Stimulated activated CD8-positive, alpha-beta memory T cell treated with anti-CD3 and anti-CD28 coated beads, Interleukin-4, amount 100 ng/mL, for 48 hours (primary cell): ENCODE measurements at places on chromosomes 3 and 15.

DNA sequence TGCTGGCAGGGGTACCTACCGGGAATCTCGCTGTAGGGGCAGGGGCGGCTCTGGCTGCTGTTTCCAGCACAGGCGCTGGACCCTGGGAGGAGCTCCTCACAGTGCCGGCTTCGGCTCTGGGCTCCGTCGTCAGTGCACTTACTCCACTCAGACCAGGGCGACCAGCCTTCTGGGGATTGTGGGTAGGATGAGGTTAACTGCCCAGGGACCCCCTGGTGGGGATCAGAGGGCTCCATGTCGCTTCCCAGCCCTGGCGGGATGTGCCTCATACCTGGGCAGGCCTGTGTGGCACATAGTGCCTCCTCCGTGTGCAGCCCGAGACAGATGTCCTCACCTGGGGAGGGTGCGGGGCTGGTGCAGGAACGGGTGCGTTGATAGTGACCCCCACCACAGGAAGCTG lies 115.7 kb downstream of the SEMA5B start:
- no peak for DNase-seq

- DNase-seq, result peak; percentile 56
These were observed at the start of gene SCN5A for GRCh38 chr3:38649500-38650247. Gene SCN5A (minus strand): TSS chr3:38649687. CDS start chr3:38633307, 16,380 bp downstream.

DNA sequence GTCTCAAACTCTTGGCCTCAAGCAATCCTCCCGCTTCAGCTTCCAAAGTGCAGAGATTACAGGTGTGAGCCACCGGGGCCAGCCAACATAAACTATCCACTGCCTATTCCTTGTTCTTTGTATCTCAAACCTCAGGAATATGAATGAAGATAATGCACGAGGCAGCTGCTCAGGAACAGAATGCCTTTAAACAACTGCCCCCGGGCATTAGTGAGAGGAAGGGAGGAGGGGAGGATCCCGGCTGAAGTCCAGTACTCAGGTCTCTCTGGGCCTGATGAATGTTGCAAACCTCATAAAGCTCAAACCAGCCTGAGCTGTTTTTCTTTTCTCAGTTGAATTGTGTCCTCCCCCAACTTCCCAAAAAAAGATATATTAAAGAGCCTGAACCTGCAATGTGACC lies 26.9 kb upstream of the MTMR14 start:
- DNase-seq, result no peak

DNA sequence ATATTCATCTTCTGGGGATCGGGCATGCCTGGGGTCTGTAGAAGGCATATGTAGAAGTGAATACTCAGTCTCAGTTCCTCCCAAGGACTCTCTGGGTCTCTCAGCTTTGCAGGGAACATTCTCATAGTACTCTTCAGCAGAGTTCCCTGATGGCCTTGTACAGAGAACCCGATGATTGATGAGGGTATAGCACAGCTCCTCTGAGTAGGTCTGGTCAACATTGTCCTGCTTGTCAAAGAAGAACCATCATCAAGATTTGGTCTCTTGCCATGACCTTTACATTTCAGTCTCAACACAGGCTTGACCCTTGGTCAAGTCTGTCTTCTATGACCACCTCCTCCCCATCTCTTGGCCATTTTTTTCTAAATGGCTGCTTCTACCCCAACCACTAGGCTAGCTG lies 9.5 kb downstream of the GCSAM start:
- no peak for DNase-seq

DNA sequence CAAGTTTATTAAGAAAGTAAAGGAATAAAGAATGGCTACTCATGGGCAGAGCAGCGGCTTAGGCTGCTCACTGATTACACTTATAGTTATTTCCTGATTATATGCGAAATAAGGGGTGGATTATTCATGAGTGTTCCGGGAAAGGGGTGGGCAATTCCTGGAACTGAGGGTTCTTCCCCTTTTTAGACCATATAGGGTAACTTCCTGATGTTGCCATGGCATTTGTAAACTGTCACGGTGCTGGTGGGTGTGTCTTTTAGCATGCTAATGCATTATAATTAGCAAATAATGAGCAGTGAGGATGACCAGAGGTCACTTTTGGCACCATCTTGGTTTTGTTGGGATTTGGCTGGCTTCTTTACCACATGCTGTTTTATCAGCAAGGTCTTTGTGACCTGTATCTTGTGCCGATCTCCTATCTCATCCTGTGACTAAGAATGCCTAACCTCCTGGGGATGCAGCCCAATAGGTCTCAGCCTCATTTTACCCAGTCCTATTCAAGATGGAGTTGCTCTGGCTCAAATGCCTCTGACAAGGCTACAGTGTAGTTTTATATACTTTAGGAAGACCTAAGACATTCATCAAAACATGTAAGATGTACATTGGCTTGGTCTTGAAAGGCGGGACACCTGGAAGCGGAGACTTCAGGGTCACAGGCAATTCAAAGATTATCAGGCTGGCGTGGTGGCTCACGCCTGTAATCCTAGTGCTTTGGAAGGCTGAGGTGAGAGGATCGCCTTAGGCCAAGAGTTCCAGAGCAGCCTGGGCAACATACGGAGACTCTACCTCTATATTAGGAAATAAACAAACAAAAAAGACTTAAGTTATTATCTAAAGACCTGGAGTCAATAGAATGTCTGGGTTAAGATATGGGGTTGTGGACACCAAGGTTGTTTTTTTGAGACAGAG lies 3.2 kb upstream of the BLOC1S6 start:
- peak; percentile 30 for DNase-seq

- no peak for DNase-seq
These were observed 53.6 kb upstream of the RBMS3 start for GRCh38 chr3:29227307-29227706.

GRCh38 chr3:187264021-187264420 lies 27.5 kb downstream of the MASP1 start:
- no peak for DNase-seq

GRCh38 chr15:35290301-35290721 lies 205.2 kb upstream of the NANOGP8 start:
- DNase-seq, result no peak

GRCh38 chr15:66276546-66276945 lies 16.8 kb upstream of the DIS3L start:
- no peak for DNase-seq

- DNase-seq, result no peak
These were observed 10.7 kb downstream of the WHAMM start for GRCh38 chr15:82820128-82820527.

GRCh38 chr3:55716611-55717225 lies 229.6 kb upstream of the WNT5A start:
- DNase-seq, result no peak

GRCh38 chr15:52362497-52362896 lies 66.9 kb upstream of the MYO5C start:
- DNase-seq, result no peak

- no peak for DNase-seq
These were observed 91.8 kb upstream of the IQSEC1 start for GRCh38 chr3:13164893-13165492.

DNA sequence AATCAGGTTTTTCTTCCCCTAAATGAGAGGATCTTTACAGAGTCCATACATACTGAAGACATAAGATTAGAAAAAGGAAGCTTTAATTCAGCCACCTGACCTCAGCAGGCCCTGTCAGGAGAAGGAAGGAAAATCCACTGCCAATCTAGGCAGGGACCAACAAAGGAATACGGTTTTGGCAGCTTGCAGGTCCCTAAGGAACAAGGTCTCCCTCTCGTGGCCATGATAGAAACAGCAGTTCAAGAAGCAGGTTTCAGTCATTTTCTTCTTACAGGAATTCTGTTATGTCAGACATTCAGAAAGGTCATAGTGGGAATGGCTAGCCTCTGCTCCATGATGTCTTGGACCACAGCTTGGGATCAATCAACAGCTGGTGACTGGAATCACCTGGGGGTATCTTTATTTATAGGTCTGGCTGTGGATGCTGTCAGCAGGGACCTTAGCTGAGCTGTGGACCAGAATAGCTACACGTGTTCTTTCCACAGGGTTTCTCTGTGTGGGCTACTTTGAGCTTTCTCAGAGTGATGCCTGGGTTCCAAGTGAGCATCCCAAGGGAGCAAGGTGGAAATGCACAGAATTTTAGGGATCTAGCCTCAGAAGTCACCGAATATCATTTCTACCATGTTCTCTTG lies 9.4 kb upstream of the CMSS1 start:
- DNase-seq, result peak; percentile 50

DNA sequence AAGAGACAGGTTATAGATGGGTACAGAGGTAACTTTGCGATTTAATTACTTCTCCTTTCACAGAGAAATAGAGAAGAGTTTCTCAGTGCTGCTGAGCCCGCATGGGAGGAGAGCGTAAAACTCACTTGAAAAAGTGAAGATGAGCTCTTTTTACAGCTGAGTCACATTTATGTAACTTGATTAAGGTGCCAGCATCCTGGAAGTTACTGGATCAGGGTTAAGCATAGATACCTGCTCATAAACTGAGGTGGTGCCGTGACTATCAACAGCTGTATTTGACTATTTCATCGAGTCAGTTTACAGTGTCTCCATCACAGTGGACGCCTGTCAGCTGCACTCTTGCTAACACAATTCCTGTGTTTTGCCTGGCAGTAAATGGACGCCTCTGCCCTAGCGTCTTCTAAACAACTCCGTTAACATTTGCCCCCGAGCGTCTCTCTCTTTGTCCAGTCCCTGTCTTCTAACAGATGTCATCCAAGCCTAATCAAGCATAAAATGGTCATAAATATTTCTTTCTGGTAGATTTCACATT lies 414.6 kb downstream of the FOXP1 start:
- DNase-seq, result no peak

DNA sequence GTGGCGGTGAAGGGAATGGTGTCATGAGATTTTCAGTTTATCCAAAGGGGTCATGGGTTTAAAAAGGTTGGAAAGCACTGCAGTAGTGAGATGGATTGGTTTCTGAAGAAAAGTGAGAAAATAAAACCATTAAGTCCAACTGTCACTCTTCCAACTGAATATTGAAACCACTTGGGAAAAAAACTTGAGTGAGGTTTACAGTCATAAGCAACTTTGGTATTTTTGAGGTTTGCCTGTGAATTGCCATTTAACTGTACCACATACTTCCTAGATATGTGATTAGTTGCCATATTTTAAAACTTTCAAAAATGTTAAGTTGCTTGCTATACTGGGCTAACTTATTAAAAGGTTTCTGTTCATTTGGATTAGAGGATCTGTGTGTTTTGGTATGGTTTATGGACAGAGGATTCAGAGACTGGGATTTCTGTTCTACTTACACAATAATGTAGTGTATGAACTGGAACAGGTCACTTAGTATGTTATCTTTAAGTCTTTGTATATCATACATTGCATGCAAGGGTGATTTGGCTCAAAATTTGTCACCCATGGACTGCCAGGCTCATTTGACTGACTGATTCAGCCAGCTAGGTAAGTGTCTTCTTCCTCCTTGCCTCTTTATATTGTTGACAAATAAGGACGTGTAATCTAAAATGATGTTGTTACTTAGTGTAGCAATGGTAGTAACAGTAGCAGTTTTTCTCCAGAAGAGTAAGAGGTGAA lies 201.4 kb upstream of the EOMES start:
- no peak for DNase-seq

- no peak for DNase-seq
These were observed 50.8 kb upstream of the SYN2 start for GRCh38 chr3:11953350-11953749.

DNA sequence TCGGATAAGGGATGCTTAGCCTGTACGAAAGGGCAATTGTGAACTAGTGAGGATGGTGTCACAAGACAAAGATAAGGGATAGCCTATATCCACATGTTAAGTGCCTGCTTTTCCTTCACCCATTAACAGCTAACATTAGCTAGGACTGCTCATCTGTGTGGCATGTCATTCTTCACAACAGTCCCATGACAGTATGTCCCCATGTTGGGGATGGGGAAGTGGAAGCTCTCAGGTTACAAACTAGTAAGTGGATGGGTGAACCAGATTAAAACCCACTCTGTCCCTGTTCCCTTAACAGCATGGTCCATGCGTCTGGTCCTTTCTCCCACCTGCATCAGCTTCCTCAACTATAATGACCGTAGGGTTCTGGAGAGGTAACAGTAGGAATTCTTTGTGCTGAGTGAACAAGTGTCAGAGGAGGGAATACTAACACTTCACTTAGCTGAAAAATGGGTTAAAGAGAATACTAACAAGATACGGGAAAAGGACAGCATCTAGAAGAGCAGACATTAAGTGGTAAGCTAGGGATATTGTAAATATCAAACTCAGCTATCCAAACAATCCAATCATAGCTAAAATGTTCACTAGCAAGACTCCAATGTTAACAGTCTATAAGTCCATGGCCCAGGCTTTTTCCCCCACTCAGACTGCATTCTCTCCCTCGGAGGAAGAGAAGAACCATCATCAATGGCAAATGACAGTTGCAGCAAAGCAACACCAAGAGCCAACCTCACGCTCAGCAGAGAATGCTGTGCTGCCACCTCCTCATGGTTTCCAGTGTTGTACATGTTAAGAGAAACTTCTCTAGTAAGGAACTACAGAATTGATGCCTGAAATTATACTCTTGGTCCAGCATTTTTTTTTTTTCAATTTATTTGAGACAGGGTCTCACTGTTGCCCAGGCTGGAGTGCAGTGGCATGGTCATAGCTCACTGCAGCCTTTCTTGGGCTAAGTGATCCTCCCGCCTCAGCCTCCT lies 5.0 kb downstream of the RPLP1 start:
- DNase-seq, result no peak

- DNase-seq, result no peak
These were observed 507.9 kb upstream of the TPRG1 start for GRCh38 chr3:188663839-188664238.

DNA sequence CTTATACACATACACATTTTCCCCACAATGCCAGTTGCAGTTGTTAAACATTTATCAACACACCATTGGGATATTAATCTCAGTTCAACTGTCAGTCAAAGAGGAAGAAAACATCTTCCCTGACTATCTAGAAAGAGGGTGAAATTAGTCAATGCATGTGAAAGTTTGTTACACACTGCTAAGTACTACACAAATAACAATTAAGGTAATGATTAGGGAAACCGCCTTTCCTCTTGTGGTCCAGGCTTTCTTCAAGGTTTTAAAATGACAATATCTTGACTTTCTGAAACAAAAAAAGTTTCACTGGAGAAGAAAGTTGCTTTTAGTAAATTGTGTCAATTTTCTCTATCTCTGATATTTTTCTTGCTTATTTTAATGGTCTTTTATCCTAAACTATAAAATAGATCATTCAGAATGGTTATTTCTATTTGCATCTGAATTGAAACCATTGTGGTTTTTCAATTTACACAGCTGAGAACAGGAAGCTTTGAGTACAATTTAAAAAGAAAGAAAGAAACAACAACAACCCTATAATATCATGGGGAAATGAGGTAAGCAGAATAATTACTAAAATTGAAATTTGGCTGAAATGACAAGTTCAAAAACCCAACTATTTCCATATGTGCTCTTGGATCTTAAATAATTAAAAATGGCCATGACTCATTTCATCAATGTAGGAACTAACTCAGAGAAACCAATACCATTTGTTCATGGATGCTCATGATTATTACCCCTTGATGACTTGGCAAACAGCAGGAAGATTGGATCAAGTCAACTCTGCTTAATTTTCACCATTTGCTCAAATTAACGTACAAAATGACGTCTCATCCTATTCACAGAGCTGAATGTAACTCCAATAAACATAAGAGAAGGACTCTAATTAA lies 31.7 kb downstream of the GPR149 start:
- DNase-seq, result no peak

- DNase-seq, result no peak
These were observed 10.5 kb downstream of the LOXL1 start for GRCh38 chr15:73936588-73937290.

- DNase-seq, result no peak
These were observed 999 bp downstream of the ZNF280D start for GRCh38 chr15:56732135-56732885.
